ENCODE measurements at places on chromosomes 6 and 20. TPM values are rescaled to one million over a fixed set of nuclear protein-coding genes. Genes with fewer than 3 reads are reported as not detected.
A peak's percentile ranks its signal among the peaks of the same experiment; 100 is the strongest.

DNA sequence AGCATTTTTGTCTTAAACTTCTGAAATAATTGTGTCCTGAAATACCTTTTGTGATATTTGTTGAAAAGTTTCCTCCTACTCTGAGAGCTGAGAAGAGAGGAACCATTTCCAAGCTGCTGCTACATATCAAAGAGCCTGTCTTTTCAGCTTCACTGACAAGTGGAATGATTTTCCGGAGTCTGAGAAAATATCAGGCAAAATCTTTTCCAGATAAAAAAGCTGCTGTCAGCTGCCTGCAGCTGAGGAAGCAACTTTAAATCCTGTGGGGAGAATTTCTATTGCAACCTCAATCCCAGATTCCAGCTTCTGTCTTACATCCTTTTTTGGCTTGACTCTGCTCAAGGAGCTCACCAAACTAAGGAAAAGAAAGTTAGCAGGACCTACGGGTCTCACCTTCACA lies 904.3 kb downstream of the PHF3 start:
- DNase-seq = no peak

GRCh38 chr20:7980332-7981046 lies 39.1 kb downstream of the TMX4 start:
- DNase-seq = no peak

DNA sequence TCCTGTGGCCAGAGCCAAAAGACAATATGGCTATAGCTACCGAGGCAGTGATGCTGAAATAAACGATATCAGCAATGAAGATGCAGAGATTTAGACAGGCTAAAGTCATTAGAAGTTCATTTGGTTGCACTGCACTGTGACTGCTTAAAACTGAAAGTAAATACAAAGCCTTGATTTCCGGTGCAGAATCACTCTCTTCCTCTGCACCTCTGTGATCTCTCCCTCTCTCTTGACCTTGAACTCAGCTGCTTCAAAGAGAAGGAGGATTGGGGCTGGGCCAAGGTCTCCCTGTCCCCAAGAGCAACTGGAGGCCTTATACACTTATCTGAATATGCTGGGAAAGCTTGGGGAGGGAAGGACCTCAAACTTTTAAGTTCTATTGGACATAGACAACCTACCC lies 34.6 kb upstream of the SPACA1 start:
- peak; percentile 71 for DNase-seq

TOP1 gene
- 117 TPM for total RNA-seq

Measured in activated CD4-positive, alpha-beta T cell treated with anti-CD3 and anti-CD28 coated beads, Interleukin-2, amount 10 ng/mL, durations not matched to agents 24 days and 14 days (primary cell).